NCI-H526 (cell line): ENCODE measurements at places on chromosomes 7 and 10.

- no peak for DNase-seq
These were observed 53.4 kb upstream of the PCDH15 start for GRCh38 chr10:54854389-54854788.

DNA sequence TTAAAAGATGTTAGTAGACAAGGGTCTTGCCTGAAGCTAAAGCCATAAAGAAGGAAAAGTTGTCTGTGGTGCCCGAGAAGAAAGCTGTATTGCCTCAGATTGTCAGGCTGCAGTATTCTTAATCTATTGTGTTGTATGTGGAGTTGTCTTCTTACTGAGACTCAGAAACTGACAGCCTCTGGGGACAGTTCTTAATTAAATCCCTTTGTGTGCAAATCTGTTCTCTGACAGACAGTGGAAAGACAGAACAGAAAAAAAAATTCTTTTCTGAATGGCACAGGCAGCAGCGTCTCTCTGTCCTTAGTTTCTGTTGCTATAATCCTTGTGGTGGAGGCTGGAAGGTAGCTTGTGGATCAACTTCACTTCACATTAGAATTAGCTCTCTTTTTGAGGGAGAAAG, 16.8 kb downstream of the VWC2 start:
- DNase-seq = no peak

- no peak for DNase-seq
These were observed 76.8 kb downstream of the DIP2C start for GRCh38 chr10:612696-613095.

GRCh38 chr10:49827297-49827696, 65.2 kb upstream of the OGDHL start:
- DNase-seq = no peak

DNA sequence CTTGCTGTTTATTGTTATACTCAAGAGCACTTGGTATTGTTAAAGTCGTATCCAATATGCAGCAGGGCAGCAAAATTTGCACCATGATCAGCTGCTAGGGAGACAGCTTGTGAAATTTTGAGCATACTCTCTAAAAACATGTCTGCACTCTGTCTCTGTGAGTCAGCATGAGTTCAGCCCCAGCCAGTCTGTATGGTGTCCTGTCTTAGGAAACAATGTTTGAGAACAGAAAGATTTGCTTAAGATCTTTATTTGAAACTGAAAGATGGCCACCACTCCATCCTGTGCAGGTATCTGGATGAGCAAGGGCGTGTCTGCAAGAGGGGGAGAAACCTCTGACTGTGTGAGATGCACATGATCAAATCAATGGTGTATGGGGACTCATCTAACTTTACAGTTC, 97.1 kb downstream of the GNAI1 start:
- DNase-seq = no peak

DNA sequence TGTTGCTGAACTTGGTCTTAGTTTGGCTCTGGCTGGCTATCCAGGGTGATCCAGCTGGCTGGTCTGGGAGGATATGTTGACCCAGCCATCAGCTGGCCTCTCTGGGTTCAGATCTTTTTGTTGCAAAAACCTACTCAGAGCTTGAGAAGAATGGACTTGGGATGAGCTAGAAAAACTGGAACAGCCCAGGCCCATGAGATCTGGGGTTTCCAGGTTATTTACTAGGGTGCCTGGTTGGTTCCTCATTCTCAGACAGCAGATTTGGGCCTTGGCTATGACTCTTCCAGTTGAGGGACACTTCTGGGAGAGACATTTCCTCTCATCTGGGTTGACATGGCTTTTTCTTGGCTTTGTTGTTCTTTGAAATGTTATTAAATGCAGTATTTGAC, 116.6 kb downstream of the ADCY1 start:
- DNase-seq = no peak

GRCh38 chr10:60536529-60537114, 146.9 kb upstream of the ANK3 start:
- no peak for DNase-seq
